ENCODE measurements at places on chromosomes 7 and 10.

GRCh38 chr10:90087197-90088023 lies 386.0 kb downstream of the KIF20B start:
- no peak for DNase-seq

DNA sequence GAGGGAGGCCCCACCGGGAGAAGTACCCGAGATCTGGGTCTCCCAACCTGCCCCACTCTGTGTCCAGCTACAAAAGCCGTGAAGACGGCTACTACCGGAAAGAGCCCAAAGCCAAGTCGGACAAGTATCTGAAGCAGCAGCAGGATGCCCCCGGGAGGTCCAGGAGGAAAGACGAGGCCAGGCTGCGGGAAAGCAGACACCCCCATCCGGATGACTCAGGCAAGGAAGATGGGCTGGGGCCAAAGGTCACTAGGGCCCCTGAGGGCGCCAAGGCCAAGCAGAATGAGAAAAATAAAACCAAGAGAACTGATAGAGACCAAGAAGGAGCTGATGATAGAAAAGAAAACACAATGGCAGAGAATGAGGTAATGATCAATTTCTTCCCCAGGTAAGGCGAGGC lies 59.1 kb upstream of the PDCD4 start:
- DNase-seq = no peak

GRCh38 chr10:61832866-61833481 lies 68.5 kb upstream of the ARID5B start:
- no peak for DNase-seq

GRCh38 chr7:28835800-28836199 lies 122.3 kb downstream of the TRIL start:
- DNase-seq = no peak

DNA sequence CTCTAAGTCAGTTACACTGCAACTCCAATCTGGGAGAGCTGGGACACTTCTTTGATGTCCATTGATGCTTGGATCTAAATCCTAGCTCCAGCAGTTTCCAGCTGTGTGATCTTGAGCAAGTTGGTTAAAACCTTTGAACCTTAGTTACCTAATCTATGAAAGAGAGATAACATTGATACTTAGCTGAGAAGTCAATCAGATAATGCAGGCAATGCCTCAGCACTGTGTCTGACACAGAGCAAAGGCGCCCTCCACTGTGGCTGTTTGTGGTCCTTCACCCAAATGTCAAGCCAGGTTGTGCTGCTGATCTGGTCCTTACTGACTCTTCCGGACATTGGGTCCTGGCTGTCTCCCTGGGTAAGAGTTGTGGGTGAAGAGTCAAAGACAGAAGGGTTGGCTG lies 20.2 kb downstream of the DNTT start:
- DNase-seq = no peak

DNA sequence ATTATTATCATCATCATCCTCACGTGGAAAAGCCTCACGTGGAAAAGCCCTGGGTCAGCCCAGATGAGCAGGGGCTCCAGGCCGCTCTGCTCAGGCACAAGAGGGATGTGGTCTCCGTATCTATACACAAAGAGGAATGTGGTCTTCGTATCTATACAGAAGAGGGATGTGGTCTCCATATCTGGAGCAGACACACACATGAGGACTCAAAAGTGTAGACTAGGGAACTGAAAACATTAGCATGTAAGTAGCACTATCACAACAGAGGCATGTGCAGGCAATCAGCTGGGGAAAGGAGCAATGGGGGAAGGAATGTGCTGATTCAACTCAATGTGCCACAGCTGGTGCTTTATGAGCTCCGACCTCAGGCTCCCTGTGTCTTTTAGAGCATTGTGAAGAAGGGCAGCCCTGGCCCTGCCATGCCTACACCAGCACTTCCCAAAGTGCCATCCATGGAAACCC lies 86.5 kb downstream of the PLXNA4 start:
- no peak for DNase-seq

DNA sequence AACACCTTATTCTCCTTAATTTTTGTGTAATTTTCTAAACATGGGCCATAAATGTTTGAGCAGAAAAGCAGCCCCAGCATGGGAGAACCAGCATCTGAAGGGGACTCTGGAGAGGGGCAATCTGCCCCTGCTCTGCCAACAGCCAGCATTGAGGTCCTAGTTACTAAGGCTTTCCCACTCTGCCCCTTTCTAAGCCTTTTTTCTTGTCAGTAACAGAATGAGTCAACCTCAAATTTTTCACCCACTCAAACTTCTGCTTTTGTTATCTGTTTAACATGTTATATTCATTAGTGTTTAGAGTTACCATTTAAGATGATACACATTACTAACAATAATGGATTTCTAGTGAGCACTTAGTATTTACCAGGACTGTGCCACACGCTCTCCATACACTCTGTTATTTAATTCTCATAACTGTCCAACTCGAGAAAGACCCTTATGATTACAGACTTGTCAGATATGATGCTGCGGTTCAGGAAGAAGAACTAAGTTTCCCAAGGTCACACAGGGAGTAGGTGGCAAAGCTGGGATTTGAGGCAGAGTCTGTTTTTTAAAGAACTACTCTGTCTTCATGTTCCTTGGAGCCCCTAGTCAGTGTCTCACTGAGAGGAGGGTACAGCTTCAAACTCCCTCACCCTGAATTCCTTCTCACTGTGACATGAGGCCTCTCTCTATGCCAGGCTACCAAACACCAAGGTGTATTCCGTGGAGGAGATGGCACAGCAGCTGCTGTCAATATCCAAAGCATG lies 19.9 kb upstream of the GPAM start:
- no peak for DNase-seq

DNA sequence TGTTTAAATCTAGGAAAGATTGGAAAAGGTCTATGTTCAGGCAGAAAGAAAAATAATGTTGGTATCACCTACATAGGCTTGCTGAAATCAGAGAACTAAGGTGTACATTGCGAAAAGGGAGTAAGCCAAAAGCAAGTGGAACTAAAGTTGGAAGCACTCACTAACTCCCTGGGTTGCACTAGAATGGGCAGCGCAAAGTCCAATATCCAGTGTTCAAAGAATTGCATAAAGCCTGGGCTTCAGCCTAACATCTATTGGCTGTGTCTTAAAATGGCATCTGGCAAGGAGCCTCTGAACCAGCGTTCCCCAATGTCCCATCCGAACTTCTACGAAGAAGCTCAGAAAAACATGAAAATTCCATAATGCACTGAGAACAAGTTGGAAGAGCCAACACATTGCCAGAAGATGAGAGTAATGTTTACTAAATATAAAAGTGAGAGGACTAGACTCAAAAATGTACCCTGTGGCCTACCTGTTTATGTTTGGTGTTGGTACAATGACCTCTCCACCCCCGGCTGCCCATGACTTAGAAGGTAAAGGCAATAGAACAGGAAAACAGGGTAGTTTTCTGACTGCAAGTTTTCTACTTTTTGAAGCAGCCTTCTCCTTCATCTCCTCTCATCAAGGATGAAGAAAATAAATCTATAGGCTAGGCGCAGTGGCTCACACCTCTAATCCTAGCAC lies 275.9 kb upstream of the GHITM start:
- DNase-seq = no peak

DNA sequence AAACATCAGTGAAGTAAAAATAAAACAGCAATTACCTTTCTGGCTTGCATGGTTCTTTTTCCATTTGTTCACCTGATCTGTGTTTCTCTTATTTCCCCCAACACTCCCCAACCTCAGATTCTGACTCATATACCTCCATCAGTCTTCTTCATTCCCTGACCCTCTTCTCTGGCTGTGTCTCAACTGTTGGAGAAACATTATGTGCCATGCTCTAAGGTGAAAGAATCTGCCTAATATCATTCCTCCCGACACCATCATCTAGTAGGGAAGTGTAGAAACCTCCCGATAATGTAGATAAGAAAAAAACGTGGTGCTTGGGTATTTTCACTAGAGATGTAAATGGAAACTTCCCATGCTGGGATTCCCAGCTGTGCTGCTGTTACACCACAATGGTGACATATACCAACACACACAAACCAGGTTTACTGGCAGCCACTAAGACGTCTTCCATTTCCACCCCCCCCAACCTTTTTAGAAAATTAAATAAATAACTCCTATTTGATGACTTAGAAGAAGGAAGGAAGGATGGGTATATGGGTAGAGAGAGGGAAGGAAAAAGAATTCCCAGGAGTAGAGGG lies 63.4 kb downstream of the OSBPL3 start:
- DNase-seq = no peak

DNA sequence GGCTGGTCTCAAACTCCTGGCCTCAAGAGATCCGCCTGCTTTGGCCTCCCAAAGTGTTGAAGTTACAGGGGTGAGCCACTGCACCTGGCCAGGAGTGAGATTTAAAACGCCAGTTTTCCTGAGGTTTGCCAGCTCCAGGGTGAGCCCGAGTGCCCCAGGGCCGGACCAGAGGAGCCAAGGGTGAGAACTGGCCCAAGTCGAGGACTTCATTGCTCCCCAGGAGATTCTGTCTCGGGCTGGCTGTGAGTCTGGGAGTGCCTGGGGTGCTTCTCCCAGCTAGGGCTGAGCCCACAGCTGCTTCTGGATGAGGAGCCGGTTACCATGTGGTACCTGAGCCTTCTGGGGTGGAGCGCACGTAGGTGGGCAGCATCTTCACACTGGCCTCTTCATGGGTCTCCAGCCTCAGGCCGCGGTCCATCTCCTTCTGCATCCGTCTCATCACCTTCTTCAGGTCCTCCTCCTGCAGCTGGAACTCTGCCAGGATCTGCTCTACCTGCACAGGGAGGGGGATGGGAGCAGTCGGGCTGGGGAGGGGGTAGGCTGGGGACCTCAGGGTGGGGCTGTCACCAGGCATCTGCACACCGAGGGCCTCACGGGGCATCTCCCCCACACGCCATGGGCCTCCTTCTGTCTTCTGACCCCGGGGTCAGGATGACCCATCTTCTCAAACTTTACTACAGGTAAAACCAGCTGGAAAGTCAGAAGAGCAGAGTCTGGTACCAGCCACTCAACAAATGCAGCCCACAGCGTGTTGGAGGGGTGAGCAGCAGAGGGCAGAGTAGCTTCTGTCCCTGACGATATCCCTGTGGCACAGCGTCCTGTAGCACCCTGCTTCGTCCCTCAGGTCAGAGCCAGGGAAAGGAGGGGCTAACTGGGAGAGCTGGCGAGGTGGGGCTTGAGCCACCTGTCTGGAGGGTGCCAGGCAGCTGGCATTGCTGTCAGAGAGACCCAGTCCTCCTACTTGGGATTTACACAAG lies 12.1 kb upstream of the MYL7 start:
- DNase-seq = no peak

DNA sequence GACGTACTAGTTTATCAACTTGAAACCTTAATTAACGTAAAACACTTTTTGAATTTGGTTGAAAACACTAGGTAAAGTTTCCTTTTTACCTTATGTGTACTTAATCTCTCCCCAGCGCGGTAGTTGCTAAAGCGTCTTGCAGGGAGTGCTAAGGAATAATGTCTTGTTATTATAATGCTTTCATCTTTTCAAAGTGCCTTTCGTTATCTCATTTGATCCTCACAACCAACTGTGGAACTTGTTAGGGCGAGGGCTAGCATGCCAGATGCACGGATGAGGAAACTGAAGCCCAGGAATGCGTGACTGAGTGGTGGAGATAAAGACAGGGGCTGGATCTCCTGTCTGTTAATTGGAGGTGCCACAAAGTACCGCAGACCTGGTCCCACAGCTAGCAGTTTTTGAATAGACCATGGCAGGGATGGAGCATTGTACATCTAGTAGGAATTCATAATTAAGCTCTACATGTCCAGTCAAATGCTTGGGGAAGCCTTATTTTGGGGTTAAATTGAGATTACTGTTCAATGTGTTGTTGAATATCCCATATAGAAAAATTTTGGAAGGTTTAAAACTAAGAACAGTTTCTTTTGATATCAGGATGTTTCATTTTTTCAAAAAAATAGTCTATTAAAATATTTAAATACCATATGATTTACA lies 234.3 kb downstream of the SH2D4B start:
- no peak for DNase-seq

DNA sequence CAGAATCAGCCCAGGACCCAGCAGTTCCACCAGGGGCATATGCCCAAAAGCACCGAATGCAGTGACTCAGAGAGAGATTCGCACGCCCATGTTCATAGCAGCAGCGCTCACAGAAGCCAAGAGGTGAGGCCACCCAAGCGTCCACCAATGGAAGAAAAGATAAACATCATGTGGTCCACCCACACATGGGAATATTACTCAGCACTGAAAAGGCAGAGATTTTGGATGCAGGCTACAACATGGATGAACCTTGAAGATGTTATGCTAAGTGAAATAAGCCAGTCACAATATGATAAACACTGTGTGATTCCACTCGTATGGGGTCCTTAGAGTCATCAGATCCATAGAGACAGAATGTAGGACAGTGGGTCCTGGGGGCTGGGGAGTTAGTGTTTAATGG lies 427.4 kb downstream of the DNAJB6 start:
- no peak for DNase-seq

- no peak for DNase-seq
These were observed 45.0 kb upstream of the PPP1R3C start for GRCh38 chr10:91677911-91678310.

DNA sequence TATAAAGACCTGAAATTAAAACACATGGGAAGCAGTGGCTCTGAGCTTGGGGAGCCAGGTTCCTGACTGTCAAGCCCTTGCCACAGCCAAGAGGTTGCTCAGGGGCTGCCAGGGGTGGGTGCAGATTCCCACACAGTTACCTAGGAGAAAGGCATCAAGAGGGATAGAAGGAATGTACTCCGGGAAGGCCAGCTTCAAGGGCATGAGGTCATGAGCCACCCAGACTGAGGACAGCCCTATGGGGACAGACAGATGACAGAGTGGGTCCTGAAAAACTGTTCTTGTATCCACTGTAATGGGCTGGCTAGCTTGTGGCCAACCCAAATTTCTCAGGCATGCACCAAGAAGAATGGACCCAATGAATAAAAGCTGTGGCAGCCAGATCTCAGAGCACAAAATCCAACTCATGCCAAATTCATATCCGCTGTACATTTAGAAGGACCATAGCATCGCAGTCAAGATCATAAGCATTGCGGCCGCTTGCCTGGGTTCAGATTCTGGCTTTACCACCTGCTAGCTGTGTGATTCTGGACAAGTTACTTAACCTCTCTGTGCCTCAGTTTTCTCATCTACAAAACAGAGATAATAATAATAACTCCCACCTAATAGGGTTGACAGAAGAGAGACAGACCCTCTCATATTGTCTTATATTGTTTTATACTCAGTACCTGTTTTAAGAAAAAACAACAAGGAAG lies 44.9 kb upstream of the KCNMA1 start:
- no peak for DNase-seq

- DNase-seq = no peak
These were observed 323.1 kb upstream of the GALNT17 start for GRCh38 chr7:70808876-70809275.

DNA sequence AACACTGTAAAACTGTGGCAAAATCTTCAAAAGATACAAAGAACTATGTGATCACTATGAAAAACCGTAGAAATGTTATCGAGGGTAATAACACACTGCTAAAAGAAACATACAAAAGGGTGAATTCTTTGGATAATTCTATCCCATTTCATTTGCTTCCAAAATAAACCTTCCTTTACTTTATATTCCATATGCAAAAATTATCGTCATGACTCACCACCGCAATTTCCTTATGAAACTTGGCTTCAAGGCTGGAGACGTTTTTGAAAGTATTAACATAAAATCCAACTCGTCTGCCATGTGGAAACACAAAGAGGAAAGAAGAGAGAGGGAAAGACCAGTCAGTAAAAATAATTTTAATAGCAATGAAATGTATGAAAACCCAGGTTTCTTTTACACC lies 165.2 kb downstream of the AMPH start:
- DNase-seq = no peak

GRCh38 chr7:34064519-34065158 lies 159.3 kb downstream of the BMPER start:
- DNase-seq = no peak
